ENCODE measurements at places on chromosomes 2 and 18.

GRCh38 chr2:195666113-195666712 lies 9.2 kb downstream of the SLC39A10 start:
- no peak for DNase-seq

GRCh38 chr2:173441222-173441621 lies 86.5 kb downstream of the CDCA7 start:
- no peak for DNase-seq

- DNase-seq, result no peak
Measured at GRCh38 chr2:10412380-10412779, 35.7 kb downstream of the ODC1 start.

DNA sequence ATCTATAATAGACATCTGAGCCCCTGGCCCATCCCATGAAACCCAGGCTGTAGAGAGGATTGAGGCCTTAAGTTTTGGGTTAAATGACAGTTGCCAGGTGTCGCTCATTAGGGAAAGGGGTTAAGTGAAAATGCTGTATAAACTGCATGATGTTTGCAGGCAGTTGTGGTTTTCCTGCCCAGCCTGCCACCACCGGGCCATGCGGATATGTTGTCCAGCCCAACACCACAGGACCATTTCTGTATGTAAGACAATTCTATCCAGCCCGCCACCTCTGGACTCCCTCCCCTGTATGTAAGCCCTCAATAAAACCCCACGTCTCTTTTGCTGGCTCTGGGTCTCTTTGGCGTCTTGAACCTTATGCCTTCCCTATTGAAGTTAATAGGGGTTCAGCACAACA lies 110.7 kb downstream of the XRCC5 start:
- DNase-seq, result no peak

DNA sequence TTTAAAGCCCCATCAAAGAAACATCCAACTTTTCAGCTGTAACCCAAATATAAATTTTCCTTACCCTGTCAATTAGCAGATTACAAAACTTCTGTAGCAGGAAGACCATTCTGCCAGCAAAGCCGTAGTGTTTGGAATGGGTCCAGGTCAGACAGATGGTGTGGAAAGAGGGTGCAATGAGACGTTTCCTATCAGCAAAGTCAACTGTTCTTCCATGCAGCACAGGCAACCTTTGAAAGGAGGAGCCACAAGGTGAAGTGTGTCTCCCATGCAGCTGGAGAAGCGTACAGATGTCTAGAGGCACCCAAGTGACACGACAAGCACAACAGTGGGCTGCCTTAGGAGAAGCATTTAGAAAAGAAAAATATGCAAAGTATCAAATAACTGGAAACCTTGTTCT lies 83.7 kb downstream of the SP3 start:
- DNase-seq, result no peak
